ENCODE measurements at places on chromosomes 11 and 22.
A peak's percentile ranks its signal among the peaks of the same experiment; 100 is the strongest.

- DNase-seq, result no peak
Observed at GRCh38 chr11:75945947-75946346, 130.9 kb downstream of the UVRAG start.

GRCh38 chr11:30150425-30150824 is 80.4 kb upstream of the FSHB start:
- no peak for DNase-seq

DNA sequence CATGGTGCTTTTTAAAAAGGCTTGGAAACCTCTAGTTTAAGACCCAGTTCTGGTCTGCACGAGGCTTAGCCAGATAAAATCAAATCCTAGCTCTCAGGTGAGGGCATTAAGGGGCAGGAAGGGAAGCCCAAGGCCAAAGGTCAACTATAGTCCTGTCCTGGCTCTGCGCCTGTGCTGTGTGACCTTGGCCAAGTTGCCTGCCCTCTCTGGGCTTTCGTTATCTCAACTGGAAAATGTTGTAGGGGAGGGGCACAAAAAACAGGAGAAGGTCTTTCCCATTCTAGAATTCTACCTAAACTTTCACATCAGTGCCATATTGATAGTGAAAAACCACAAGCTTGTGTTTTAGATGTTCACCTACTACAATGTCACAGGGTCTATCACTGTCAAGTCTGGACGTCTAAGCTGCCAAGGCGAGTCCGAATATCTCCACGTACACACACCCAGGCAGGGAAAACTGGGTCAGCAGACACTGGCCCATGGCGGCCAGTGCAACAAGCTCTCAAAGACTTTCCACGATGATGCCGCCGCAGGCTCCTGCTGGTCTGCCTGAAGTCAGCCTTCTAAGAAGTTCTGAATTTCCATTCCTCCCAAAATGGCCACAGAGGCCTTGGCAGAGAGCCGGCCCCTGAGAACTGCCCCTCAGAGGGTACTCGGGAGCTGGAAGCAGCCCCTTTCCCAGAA is 18.0 kb downstream of the MN1 start:
- no peak for DNase-seq

GRCh38 chr22:19998232-19998951 is 18.2 kb downstream of the ARVCF start:
- DNase-seq, result no peak

DNA sequence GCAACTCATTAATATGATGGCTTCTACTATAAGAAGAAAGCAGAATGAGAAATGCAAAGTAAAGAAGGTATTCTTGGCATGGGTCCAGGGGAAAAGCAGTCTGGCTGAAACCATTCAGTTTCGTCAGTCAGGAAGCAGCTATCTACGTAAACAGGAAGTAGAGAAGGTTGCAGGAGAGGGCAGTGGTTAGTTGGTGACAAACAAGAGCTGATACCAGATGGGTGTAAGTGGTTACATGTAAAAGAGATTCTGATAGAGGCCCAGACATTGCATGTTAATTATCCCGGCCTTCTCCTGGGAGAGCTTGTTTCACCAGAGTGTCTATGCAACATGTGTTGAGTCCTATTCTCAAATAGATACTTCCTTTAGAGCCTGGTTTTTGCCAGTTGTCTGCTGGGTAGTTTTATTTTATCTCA is 58.4 kb upstream of the PSMA1 start:
- DNase-seq, result peak; percentile 54
